ENCODE measurements at places on chromosomes 2 and 18.

GRCh38 chr2:240585101-240585500, 1.4 kb upstream of the CAPN10 start:
- DNase-seq = no peak

GRCh38 chr2:65144571-65144970, 14.7 kb upstream of the RAB1A start:
- no peak for DNase-seq

DNA sequence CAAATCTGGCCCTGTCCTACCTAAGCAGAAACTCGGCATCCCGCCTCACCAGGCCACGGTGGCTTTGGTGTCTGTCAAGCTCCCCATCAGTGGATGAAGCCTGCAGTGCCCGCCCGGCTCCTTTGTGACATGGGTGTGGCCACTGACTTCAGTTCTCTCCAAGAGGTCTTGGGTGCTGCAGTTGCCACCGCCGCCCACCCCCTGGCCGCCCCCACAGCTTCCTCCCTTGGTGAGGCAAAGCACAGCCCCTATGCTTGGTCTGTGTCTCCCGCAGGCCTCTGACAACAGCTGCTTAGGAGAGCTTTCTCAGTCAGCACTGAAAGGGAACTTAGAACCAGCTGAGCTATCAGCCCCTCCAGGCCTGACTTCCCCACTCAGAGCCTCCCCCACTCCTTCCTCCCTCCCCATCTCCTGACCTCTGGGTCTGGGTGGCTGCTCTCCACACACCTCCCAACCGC, 22.9 kb upstream of the GPR55 start:
- DNase-seq = no peak

- DNase-seq = no peak
Measured at GRCh38 chr2:75289771-75290170, 90.5 kb upstream of the TACR1 start.

- DNase-seq = no peak
Measured at GRCh38 chr2:38271697-38272096, 105.4 kb downstream of the ATL2 start.

DNA sequence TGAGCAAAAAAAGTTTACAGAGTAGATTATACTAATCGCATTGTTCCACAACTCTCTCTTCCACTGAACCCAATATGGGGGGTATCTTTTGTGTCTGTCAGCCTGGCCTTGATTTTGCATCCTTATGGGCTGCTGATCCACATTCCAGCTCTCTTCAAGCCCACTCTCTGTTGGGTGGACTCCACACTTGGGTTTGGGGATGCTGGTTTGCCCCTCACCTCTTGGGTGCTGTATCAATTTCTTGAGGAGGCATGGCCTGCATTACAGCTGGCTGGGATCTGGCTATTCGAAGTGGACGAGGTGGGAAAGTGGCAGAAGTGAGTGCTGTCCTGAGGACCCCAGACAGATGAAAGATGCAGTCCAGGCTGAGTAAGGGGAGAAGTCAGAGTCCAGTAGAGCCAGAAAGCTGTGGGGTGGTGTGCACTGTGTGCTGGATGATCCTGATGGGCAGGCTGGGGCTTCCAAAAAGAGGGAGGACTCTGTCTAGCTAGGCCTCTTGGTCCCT, 141.4 kb downstream of the CAPN13 start:
- no peak for DNase-seq

DNA sequence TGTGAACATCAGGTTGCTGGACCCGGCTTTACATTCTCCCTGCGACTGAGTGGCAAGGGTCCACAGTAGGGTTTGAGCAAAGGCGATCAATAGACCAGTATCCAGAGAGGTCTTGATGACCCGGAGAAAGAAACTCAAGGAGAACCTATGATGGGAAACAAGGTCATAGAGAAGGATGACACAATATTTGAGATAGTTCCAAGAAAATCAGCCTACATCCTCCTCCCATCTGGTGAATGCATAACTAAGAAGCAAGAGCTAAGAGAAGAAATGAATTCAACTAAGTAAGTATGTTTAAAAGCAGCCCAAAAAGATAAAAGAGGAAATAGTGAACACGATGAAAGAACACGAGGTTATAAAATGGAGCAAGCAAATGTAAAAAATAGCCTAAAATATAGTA, 166.3 kb downstream of the CD8B2 start:
- no peak for DNase-seq

- DNase-seq = no peak
Measured at GRCh38 chr2:209875270-209875669, 103.6 kb downstream of the UNC80 start.

- DNase-seq = no peak
Measured at GRCh38 chr2:26530696-26531095, 52.8 kb upstream of the OTOF start.

DNA sequence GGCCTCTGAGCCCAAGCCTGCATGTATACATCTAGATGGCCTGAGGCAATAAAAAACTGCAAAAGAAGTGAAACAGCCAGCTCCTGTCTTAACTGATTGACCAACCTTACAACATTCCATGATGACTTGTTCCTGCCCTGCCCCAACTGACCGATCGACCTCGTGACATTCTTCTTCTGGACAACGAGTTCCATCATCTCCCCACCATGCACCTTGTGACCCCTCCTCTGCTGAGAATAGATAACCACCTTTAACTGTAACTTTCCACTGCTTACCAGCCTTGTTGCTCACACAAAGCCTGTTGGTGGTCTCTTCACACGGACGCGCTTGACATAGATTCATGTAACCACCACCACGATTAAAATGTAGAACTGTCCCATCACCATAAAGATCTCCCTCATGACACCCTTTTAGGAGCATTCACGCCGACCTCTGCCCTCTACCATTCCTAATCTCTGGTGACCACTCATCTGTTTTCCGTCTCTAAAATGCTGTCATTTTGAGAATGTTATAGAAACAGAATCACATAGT, 120.1 kb upstream of the REV1 start:
- DNase-seq = peak; percentile 16

DNA sequence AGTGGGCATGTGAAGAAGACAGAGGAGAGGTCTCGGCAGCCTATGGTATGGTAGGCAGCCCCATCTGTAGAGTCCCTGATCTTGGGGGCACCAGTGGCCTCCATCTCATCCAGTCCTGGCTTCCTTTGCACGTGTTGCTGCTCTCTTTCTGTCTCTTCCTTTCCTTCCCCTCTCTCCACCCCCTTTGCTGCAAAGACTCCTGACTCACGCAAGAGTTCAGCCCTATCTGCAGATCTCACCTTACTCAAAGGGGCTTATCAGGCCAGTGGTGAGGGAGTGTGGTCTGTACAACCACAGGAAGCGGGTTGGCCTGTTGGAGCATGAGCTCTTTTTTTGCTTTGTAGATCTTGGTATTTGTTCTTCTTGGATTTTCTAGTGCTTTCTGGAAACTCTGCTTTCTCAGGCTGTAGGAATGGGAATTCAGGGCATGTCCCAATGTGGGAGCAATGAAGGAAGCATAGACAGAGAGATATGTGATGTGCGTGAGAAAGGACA, 14.6 kb upstream of the NT5DC4 start:
- DNase-seq = peak; percentile 97

DNA sequence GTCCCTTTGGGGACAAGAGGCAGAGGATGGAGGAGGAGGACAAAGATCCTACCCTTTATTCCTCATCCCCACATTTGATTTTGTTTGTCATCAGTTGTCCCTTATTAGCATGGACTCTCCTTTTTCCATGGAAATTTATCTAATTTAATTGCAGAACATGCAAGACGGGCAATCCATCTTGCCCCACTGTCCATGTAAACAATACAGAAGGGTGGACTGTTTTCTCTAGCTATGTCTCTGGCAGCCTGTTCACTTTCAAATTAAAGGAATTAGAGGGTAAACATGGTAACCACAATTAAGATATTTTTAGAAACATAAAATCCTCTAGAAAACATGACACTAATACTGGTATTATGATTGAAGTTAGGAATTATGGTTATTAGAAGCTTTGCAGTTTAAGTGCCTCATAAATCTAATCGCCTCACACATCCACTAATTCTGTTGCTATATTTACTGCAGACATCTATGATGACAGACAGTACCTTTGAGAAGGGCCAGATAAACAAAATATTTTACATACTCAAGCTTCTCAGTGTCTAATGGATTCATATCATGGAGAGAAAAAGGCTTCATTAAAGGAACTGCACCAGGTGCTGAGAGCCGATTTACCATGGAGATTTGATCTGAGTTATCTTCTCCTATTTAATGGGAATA, 215.5 kb downstream of the LNPK start:
- no peak for DNase-seq

- DNase-seq = no peak
Measured at GRCh38 chr2:109369671-109370191, 240.7 kb downstream of the SH3RF3 start.

- DNase-seq = no peak
Measured at GRCh38 chr2:191957996-191958860, 111.3 kb upstream of the CAVIN2 start.

DNA sequence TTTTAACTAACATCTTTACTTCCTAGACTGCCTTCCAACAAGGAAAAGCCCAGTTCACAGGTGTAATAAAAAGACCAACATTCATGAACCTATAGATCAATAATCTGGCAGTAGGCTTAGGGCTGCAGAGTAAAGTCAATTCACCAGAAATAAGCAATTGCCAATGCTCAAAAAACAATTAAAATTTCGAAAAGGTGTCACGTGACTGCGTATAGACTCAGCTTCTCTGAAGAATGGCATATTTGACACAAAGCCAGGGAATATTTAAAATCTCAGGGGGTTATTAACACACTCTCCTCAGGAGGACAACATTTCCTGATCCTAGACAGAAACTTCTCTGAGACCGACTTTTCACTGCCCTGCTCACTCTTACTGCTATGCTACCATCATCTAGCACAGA, 245.2 kb upstream of the LRATD1 start:
- no peak for DNase-seq

DNA sequence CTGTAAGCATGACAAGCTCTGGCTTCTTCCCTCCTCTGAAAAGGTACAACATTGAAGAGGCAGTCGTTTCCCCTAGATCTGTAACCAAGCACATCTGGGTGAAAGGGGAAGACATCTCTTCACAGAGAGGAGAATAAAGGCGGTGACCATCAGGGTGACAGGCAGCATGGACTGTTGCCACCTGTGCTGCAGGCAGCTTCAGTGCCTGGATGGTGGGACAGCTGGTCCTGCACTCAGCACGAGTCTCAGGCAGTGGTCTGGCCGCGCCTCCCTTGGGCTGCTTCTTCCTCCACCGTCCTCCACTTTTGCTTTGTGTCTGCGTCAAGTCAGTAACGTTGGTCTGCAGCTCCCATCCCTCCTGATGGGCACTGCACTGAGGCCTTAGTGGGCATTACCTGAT, 264.4 kb downstream of the NEDD4L start:
- DNase-seq = no peak

- no peak for DNase-seq
Measured at GRCh38 chr18:26448714-26449159, 99.6 kb downstream of the KCTD1 start.

GRCh38 chr2:18966131-18966530, 376.8 kb upstream of the NT5C1B start:
- no peak for DNase-seq
